Progenitor cell of endocrine pancreas (in vitro differentiated cells): ENCODE measurements at places on chromosomes 5 and 9.

- no peak for DNase-seq
- H3K4me3 ChIP-seq, result no peak overlapping the region
- H3K27ac ChIP-seq, result no peak overlapping the region
- peaks cover 5% of the 10 kb centered on the region for H3K36me3 ChIP-seq
- H3K27me3 ChIP-seq, result no peaks in the 10 kb centered on the region
Observed at GRCh38 chr9:97990259-97990658, 7.1 kb downstream of the ANP32B start.

GRCh38 chr9:2907411-2907810 lies 63.5 kb upstream of the PUM3 start:
- H3K4me3 ChIP-seq, result no peak overlapping the region
- peaks cover 18% of the 10 kb centered on the region for H3K27me3 ChIP-seq
- no peak overlapping the region for H3K27ac ChIP-seq
- H3K4me1 ChIP-seq, result no peaks in the 10 kb centered on the region

DNA sequence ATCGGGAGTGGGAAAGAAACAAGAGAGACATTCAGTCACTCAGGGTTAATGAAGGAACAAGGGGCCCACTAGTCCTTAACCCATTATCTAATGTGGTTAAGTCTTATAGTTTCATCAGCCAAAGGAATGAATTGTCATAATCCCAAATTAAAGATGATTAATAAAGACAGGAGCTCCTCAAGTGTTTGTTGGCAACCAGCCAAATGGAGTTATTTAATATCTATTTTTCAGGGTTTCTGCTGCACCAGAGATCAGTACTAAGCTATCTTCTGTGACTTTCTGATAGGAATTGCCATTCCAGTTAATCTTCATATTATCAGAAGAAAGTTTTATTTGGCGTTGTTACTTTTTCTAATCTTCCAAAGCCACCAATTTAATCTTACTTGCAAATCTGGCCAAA lies 34.0 kb upstream of the FCHO2 start:
- peaks cover 3% of the 10 kb centered on the region for H3K36me3 ChIP-seq
- no peak for DNase-seq
- H3K4me1 ChIP-seq, result peaks cover 7% of the 10 kb centered on the region
- no peak overlapping the region for H3K4me3 ChIP-seq

GRCh38 chr9:36986468-36987408 lies 47.3 kb downstream of the PAX5 start:
- peak overlapping the region; percentile 31 for H3K4me3 ChIP-seq
- H3K4me1 ChIP-seq, result peaks cover 5% of the 10 kb centered on the region
- H3K27ac ChIP-seq, result no peak overlapping the region
- H3K27me3 ChIP-seq, result peaks cover 88% of the 10 kb centered on the region
- DNase-seq, result no peak

- peaks cover 5% of the 10 kb centered on the region for H3K4me1 ChIP-seq
- no peak for DNase-seq
- H3K27me3 ChIP-seq, result no peaks in the 10 kb centered on the region
- no peaks in the 10 kb centered on the region for H3K36me3 ChIP-seq
- no peak overlapping the region for H3K4me3 ChIP-seq
Observed at GRCh38 chr5:59125011-59125961, 542.4 kb downstream of the RAB3C start.

DNA sequence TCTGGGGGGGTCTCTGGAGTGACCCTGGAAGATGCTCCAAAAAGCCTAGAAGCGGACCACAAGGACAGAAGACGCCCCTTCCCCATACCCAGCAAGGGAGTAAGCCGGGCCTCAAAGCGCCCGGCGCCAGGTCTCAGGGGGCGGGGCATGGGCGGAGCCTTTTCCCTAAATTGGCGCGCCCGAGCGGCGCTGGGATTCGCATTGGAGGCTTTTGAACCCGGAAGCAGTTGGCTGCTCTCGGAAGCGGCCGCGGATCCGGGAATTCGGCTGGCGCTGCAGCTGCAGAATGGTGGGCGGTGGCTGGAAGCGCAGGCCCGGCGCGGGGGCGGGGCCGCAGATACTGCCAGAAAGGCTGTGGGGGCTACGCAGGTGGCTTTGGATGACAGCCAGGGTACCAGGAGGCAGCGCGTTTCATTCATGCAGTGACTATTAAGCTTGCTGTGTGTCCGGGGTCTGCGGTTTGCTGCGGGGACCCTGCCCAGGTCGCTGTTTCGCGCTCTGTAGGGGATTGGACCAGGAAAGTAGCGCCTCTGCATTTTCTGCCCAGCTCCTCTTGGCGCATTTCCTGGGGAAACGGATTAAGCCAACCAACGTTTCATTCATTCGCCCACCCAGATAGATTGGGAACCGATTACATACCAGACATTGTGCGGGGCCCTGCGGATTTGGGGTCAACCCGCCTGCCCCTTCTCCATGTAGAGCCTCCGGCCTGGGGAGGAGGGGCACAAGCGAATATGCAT lies 83.0 kb upstream of the FREM1 start:
- peaks cover 13% of the 10 kb centered on the region for H3K27me3 ChIP-seq
- peaks cover 8% of the 10 kb centered on the region for H3K4me1 ChIP-seq
- H3K36me3 ChIP-seq, result peaks cover 2% of the 10 kb centered on the region
- H3K27ac ChIP-seq, result peak overlapping the region; percentile 86

DNA sequence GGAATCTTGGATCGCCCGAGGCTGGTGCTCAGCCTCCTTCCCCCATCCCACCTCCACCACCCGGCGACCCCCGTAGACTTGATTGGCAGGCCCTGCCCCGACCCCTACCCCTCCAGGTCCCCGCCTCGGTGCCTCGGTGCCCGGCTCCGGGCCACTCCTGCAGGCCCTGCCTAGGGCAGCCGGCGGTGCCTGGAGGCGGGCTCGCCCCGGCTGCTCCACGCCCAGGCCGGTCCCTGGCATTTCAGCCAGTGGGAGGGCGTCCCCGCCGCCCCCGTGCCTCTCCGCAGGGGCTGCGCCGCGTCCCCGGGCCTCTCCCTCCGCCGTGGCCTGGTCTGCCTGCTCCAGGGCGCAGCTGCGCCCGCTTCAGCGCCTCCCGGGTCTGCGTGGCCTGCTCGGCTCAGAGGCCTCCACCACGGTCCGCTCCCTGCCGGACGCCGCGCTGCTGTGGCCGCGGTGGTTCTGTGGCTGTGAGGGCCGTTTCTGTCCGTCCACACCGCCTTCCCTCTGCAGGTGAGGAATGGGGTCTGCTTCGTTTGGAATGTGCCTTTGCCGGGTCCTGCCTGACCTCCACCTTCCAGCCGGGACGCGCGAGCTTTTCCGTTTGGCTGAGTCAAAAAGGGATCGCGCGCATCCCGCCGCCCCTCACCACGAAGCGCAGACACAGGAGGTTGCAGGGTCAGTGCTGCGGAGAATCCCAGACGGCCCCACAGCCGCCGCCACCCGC lies 48.3 kb upstream of the IRX4 start:
- peaks cover 3% of the 10 kb centered on the region for H3K4me1 ChIP-seq
- DNase-seq, result peak; percentile 50
- H3K27ac ChIP-seq, result no peak overlapping the region
- H3K27me3 ChIP-seq, result peaks cover 19% of the 10 kb centered on the region
- peak overlapping the region; percentile 72 for H3K4me3 ChIP-seq
- H3K36me3 ChIP-seq, result no peaks in the 10 kb centered on the region

DNA sequence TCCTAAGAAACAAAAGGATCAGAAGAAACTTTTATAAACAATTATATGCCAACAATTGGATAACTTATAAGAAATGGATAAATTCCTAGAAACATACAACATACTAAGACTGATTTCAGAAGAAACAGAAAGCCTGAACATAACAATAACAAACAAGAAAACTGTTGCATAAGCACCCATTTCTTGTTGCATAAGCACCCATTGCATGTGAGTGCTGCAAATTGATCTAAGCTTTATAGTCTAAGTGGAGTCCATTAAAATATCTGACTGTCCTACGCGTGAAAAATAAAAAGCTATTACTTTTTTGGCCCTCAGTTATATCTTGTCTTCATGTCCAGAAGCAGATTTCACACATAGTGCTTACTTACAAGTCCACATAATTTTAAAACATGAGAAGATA lies 19.3 kb downstream of the TYRP1 start:
- H3K27ac ChIP-seq, result no peak overlapping the region
- no peaks in the 10 kb centered on the region for H3K4me1 ChIP-seq
- DNase-seq, result no peak
- H3K36me3 ChIP-seq, result no peaks in the 10 kb centered on the region

DNA sequence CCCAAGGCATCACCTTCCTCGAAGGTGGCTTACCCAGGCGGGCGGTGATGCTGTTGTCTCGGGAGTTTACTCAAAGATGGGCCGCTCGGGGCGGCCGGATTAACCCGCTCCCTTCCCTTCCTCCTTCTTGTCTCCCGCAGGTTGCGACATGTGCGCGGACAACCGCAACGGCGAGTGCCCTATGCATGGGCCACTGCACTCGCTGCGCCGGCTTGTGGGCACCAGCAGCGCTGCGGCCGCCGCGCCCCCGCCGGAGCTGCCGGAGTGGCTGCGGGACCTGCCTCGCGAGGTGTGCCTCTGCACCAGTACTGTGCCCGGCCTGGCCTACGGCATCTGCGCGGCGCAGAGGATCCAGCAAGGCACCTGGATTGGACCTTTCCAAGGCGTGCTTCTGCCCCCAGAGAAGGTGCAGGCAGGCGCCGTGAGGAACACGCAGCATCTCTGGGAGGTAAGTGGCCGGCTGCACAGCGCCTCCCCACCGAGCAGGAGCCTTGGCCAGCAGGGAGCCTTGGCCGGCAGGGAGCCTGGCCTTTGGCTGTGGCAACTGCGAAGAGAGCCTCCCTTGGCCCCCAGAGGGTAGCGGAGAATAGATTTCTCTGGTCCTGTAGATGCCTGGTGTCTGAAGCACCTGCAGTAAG lies 10.6 kb downstream of the PRDM6 start:
- H3K4me3 ChIP-seq, result no peak overlapping the region
- H3K27ac ChIP-seq, result no peak overlapping the region
- peaks cover 8% of the 10 kb centered on the region for H3K4me1 ChIP-seq
- H3K27me3 ChIP-seq, result peaks cover 82% of the 10 kb centered on the region

DNA sequence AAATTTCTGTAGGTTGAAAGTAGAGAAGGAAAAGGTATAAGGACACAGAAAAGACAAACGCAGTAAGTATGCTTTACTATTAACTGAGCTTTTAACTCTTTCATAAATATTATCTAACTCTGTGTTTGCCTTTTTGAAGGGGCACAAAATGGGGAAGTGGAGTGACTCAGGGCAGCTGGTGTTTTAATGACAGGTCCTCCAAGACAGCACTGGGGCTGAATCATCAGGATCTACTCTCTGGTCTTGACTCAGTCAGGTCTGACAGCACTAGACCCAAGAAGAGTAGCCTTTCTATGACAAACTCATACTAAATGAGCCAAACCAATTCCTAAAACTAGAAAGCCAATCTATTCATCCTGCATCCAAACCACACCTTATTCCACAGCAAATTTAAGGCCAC lies 102.2 kb downstream of the APTX start:
- peaks cover 5% of the 10 kb centered on the region for H3K4me1 ChIP-seq
- H3K27ac ChIP-seq, result no peak overlapping the region
- no peak for DNase-seq
- no peak overlapping the region for H3K4me3 ChIP-seq

- H3K4me3 ChIP-seq, result no peak overlapping the region
- DNase-seq, result no peak
- H3K36me3 ChIP-seq, result no peaks in the 10 kb centered on the region
- H3K27me3 ChIP-seq, result no peaks in the 10 kb centered on the region
- H3K27ac ChIP-seq, result no peak overlapping the region
Observed at GRCh38 chr5:149886060-149886459, 58.5 kb downstream of the PDE6A start.
